ENCODE measurements at places on chromosomes 2 and 18.

DNA sequence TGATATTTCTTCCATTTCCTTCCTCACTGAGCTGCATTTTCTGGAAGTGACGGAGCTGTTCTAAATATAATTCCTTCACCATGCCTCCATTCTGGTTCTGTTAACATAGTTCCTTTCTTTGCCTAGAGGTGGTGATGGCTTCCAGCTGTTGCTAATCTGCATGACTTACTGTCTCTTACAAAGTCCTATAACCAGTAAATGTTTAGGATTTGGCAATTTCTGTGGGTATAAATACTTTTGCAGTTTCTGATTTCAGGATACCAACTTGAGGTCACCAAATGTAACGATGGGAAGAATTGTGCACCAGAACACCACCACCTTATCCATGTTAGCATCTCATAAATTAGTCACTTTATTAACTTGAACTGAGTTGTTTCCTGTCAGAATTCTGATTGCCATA is 101.7 kb upstream of the FN1 start:
- DNase-seq: no peak

DNA sequence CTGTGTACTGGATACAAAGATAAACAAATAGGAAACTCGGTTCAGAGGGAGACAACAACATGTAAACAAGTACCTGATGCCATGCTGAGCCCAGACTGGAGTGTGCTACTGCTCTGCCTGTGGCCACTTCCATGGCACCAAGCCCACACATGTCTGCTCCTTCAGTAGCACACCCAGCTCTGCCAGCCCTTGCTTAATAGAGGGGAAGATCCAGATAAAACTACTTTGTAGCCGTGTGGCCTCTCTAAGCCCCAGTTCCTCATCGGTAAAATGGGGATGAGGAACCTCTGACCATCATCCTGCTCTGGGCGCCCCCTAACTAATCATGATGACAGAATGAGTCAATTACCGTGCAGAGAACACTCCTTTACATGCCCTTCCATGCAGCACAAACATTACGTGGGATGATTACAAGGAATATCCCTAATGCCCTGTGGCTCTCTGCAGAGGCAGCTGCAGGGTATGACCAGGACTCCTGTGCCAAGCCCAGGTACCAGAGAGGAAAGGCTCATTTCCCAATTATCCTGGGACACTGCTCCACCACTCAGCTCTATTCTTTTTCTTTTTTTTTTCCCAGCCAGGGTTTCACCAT is 34.9 kb downstream of the DNMT3A start:
- DNase-seq: no peak

- no peak for DNase-seq
Observed at GRCh38 chr18:12056034-12056883, 37.4 kb upstream of the ANKRD62 start.

DNA sequence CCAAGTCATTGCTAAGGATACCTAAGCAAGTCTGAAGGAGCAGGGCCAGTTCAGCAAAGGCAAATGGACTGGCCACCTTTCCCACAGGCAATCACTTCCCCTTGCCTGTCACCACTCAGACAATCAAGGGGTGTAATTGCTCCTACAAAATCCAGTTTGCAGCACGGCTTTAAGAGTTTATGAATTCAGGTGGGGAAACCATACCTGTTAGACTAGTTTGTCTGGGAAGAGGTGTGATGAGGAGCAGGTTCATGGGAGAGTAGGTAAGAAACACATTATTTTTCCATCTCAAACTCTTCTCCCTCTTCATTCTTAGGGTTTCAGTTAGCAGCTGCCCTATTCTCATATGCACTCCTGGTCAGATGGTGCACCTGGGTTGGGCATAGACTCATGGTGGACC is 102.5 kb downstream of the EVA1A start:
- DNase-seq: no peak

DNA sequence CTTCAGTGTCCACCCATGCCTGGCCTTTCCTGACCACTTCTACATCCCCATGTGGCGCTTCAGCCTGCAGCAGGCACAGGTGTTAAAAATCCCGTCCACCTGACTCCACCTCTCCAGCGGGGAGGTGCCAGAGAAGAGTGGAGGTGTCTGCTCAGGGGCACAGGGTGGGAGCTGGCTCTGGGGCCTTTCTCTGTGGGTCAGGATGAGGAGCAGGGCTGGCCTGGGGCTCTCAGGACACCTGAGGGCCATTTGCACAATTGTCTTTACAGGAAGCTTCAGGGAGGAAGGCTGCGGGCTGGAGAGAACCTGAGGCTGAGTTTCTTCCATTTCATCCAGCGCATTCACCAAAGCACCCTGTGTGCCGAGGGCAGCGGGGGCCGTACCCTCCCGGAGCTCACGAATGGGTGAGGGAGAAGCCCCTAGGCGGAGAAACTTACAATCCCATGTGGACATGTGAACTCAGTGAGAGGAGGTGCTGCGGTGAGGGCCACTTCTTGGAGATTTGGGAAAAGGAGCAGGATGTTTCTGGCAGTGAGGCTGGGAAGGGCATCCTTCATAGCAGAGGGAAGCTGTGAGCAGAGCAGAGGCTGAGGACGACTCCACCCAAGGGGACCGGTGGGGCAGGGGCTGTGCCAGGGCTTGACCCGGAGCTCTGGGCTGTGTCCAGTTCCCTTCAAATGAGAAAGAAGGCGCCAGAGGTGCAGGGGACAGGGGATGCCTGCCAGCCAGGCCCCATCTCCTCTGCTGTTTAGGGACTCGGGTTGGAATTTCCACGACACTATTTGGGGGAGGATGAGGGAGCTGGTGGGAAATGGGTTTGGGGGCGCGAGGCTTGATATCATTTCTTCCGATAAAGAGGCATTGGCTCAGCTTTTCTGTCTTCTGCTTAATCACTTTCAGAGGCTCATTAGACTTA is 155.2 kb upstream of the MYCN start:
- DNase-seq: no peak

DNA sequence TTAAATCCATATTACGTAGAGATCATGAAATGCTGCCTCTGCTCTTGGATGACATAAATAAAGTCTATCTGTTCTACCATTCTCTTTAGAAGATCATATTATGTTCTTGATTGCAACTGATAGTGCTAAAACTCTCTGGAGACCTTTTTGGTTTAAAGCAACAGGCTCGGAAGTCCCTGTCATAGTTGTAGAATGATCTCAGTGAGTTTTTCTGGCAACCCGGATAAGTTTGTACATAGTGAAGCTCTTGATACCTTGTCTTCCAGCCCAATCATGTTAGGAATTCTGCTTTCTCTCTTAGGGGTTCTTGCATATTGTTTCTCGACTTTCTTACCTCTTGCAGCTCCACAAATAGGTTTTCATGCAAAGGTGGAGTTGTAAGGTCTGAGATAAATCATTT is 156.1 kb downstream of the TTC27 start:
- DNase-seq: no peak

DNA sequence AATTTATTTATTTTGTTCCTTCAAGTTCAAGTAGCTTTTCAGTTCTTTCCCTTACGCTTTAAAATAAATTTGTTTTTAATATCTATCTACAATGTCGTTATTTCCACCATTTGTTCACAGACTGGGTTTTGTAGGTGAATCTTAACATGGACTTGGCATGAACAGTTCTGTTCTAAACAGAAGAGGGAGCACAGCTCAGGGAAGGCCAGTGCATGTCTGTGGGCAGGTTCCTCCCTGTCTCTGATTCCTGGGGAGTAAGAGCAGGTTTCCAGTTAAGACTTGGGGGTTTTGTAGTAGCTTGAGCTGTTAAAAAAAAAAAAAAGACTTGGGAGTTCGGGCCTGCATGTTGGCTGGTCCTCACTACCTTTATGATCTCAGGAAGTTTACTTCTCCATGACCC is 11.1 kb downstream of the TTL start:
- no peak for DNase-seq

DNA sequence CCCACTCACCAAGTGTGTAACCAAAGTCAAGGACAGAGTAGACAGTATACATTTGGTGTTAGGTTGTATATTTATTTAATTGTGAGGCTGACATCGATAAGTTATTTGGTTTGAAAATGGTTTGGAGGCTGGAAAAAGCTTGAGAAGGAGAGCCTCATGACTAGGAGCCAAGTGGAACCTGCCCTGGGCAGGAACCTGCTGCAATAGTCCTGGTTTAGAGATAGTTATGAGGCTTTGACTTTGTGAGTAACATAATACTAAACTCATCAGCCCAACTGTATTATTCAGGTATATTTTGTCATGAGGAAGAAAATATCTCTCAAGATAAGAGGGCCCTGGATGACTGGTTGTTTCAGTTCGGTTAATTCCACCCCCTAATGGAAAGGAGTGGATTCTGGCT is 234.3 kb upstream of the CYRIA start:
- no peak for DNase-seq

GRCh38 chr2:120219766-120220165 is 3.4 kb downstream of the TMEM185B start:
- DNase-seq: no peak

DNA sequence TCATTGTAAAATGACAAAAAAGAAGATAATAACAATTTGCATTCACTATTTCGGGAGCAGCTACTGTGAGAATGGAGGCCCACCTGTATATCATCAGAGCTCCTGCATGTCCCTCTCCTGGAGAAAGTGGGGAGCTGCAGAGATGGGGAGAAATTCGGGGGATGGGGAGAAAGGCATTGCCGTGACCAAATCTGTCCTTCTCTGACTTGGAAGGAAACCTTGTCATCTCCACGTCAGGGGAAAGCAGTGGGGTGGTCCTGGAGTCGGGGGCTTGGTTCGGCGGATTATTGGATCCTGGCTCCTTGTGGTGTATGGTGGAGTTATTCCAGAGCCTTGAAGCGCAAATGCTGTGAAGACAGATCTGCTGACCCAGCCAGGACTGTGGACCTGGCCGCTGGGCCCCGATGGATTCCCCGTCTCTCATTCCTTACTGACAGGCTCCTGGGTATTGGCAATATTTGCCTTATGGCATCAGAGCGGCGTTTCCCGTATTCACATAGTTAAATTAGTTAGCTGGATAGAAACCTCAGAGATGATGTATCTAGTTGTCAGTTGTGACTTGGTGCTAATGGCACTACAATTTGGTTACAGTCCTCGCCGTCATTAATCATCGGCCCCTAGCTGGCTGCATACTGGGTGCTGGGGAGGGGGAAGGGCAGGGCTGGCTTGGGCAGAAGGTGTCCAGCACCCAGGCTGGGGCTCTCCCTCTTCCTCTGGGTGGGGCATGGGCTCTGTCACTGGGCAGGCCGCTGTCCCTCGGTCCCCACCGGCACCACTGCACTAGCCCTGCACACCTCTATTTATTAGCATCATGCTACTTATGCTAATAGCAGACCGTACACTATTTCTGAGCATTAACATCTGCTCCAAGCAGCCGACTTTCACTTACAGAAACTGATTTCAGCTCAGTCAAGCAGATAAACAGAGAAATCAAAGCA is 31.7 kb downstream of the CELF4 start:
- DNase-seq: no peak

DNA sequence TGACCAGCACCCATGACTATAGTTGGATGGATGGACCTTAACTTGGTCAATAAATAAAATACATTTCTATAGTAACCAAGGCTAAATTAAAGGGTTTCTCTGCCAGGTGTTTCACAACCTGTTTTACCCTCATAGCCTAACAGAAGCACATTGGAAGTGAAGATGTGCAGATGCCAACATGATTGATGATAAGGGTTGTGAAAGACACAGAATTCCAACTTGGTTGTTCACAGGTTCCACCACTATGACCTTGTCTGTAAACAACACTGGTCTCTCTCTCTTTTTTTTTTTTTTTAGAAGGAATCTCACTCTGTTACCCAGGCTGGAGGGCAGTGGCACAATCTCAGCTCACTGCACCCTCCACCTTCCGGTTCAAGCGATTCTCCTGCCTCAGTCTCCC is 37.5 kb upstream of the PTH2R start:
- no peak for DNase-seq

All from NCI-H1092 treated with DMSO at 0.1 percent for 48 hours (cell line).